ENCODE measurements at places on chromosomes 1 and 21.

DNA sequence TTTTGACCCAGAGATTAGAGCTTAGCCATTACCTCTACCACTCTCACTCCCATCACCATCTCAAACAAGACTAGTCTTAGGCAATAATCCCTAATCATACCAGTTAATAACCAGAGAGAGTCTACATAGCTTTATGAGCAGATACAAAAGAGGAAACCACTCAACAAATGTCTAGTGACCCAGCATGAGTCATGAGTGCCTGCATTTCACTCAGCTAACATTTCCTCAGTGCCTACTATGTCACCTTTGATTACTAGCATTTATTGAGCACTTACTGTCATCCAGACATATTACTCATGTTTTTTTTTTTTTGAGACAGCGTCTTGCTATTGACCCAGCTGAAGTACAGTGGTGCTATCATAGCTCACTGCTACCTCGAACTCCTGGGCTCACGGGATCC, 35.9 kb upstream of the GALNT2 start:
- peak; percentile 91 for DNase-seq

- DNase-seq = no peak
Measured at GRCh38 chr1:214635506-214635905, 32.5 kb downstream of the CENPF start.

DNA sequence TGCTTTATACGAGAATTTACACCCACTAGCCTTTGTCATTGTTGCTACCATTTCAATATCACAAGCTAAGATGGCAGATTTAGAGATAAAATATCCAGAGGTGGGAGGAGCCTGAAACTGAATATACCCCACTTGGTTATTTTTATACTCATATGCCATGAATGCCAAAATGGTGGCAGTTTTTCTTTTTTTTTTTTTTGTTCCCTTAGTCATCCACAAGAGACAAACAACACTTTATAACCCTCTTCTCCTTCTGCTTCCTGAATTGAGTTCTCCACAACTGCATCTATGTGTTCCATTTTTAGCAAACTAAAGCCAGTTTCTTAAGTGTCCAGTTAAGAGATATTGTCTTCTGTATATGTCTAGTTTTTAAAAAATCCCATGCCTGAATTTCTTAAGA, 558.4 kb downstream of the LMO4 start:
- no peak for DNase-seq

GRCh38 chr21:43347461-43348169, 79.3 kb downstream of the SIK1 start:
- no peak for DNase-seq

DNA sequence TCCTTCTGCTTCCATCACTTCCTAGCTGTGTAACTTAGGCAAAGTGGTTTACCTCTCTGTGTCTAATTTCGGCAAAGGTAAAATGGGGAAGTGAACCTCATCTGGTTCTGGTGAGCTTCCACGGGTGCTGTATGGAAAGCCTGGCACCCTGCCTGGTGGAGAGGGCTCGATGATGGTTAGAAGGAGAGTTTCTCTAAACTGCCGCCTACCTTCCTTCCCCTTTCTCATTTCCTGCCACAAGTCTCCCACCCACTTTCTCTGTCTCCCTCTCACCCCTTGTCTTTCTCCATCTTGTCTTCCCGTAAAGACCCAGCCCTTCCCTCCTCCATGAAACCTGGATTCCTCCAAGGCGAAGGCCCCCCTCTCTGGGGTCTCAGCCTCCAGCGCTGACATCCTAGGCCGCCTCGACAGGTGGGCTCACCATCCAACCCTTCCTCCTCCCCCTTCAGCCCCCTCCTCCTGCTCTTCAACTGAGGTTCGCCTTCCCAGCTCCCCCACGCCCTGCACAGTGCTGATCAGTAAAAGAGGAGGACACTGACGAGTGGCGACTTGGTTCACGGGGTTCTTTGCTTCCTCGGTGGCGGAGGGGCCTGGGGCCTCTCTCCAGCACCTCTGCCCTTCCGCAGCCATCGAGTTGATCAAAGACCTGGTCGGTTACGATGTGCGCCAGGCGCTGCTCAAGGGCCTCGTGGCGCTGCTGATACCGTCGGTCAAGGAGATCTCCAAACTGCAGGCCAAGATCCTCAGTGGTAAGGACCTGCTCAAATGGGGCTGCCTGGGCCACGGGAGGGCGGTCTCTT, 7.3 kb downstream of the RNU5D-1 start:
- DNase-seq = peak; percentile 68

GRCh38 chr1:7501084-7501491, 270.0 kb upstream of the VAMP3 start:
- no peak for DNase-seq

GRCh38 chr1:55526716-55527115, 311.6 kb upstream of the USP24 start:
- DNase-seq = no peak

- no peak for DNase-seq
Measured at GRCh38 chr1:175704621-175705020, 38.8 kb downstream of the TNR start.

DNA sequence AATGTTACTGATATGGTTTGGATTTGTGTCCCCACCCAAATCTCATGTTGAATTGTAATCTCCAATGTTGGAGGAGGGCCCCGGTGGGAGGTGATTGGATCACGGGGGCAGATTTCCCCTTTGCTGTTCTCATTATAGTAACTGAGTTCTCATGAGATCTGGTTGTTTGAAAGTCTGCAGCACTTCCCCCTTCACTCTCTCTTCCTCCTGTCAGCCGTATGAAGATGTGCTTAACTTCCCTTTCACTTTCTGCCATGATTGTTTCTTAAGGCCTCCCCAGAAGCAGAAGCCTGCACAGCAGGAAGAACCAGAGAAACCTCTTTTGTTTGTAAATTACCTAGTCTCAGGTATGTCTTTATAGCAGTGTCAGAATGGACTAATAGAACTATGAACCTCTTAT, 28.4 kb downstream of the TRIM33 start:
- DNase-seq = peak; percentile 51

DNA sequence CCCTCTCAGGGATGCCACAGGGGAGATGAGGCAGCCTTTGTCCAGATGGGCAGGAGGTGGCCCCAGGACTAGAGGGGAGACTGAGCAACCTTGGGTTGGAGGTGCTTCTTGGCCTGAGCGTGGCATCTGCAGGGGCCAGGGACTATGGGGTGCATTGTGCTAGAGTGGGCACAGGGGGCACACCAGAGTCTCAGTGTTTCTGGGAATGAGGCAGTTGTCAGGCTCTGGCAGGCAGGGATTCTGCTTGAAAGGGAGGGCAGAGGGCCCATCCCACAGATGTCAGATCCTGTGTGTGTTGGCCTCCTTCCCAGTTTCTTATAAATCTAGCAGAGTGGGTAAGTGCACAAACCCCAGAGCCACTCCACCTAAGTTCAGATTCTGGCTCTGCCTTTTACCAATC, 13.7 kb downstream of the LGR6 start:
- no peak for DNase-seq

DNA sequence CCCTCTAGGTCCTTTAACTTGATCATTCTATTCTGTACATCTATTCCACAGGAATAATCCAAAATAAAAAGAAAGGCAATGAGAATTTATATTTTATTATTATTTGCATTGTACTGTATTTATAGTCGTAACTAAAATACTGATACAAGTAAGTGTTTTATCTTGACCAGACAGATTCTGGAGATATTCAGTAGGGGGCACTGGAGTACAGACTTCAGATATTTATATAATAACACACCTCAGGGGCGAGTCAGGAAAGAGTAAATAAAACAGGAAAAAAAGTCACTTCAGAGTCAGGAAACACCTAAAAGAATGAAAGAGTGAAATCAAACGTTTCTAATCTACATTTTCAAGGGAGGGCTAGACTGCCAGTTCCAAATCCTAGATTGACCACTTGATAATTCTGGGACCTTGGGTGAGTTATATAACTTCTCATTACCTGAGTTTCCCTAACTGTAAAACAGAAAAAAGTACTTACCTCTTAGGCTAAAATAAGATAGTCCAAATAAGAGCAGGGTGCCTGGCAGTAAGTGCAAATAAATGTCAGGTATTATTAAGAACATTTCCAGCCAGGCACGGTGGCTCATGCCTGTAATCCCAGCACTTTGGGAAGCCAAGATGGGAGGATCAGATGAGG, 31.1 kb upstream of the MTF1 start:
- peak; percentile 27 for DNase-seq

DNA sequence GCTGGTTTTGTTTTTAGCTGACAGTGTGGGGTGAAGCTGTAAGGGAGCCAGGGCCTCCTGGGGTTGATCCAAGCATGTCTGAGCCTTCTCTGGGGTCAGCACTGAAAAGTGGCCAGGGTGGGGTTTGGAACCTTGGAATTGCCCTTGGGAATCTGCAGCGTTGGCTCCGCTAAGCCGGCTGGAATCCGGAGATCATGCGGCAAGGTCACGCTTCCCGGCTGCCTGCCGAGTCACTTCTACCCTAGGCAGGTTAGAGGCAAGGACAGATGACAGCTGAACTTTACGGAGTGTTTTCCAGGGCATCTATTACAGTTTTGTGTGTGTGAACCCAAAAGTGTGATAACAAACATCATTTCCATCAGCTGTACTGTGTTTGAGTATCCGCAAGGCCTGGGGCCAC, 17.1 kb downstream of the ABCG1 start:
- DNase-seq = no peak

GRCh38 chr1:94887603-94888171, 39.2 kb downstream of the CNN3 start:
- DNase-seq = no peak

GRCh38 chr1:240312872-240313271, 221.2 kb downstream of the FMN2 start:
- DNase-seq = no peak

DNA sequence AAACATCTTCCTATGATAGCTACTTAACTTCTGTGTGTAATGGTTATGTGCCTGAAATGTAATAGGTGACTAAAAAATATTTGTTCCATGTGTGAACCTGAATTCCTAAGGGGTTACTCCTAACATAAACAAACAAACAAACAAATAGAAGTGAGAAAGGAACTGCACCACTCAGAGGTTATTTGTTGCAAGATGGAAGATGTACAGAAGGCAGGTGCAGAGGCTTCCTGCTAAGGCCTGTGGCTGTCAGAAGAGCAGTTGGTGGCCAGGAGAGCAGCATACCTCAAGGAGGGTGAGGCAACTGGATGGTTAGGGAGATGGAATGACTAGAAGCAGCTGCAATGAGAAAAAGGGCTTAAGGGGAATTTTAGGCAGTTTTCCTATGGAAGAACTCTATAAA, 940.6 kb downstream of the TTLL7 start:
- no peak for DNase-seq

- no peak for DNase-seq
Measured at GRCh38 chr1:156247460-156248322, at the start of gene PAQR6. TSS of gene PAQR6 (minus strand) at chr1:156248056. CDS start at chr1:156246731, 1,325 bp downstream.

- DNase-seq = no peak
Measured at GRCh38 chr1:201937624-201938213, 8.6 kb downstream of the LMOD1 start.

GRCh38 chr1:58346036-58346355, 200.5 kb downstream of the OMA1 start:
- DNase-seq = no peak
